IPS-NIHi11 (cell line): ENCODE measurements at places on chromosomes 1 and 21.

DNA sequence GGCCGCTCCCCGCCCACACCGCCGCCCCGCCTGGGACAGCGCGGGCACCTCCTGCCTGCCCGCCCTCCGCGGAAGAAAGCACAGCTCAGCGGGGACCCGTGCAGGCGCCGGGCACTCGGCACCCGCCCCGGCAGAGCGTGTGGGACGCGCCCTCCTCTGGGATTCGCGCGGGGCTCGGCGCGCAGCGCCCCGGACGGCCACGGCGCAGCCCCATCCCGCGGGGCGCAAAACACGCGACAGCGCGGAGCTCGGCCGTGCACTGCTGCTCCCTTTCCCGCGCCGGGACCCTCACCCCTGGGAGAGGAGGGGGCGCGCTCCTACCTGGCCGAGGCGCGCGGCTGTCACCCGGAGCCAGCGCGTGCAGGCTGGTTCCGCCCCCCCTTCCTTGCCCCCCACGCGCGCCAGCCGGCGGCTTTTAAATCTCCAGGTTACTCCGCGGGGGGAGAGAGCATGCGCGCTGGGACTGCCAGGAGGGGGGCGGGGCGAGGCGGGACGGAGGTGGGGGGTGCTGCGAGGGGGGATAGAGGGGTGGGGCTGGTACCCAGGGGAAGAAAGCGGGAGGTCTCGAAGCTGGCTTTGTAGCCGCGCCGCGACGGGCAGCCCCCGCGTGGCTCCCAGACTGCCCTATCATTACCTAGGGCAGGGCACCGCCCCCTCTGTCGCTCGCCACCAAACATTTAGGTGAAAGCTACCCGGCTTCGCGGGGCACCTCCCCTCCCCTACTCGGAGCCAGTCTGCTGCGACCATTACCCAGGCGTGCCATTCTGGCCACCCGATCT lies at the start of gene SLC45A3:
Gene SLC45A3 (minus strand): TSS at position 437 of the 779 bp plus-strand sequence. CDS start 15,853 bp downstream, outside the sequence.
- peak; percentile 83 for DNase-seq

DNA sequence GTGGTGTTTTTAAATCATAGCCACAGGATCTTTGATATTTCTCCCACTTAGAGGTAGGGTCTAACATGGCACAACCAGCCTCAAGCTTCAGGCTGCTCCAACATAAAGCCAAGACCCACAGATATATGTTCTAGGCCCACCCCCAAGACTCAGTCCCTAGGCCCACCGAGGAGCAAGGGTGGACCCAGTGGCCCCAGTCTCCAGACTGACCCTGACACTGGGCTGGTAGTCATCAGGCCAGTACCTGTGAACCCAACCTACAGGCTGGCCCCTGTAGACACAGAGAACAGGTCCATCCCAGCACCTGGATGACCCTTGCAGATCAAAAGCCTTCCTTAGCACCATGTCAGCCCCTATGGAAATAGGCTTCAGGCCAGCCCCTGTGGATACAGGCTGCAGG lies 60.5 kb downstream of the NEGR1 start:
- no peak for DNase-seq

- no peak for DNase-seq
Measured at GRCh38 chr21:44838951-44839350, 21.1 kb upstream of the SUMO3 start.

- DNase-seq: no peak
Measured at GRCh38 chr1:67711158-67711854, 26.3 kb downstream of the GADD45A start.

DNA sequence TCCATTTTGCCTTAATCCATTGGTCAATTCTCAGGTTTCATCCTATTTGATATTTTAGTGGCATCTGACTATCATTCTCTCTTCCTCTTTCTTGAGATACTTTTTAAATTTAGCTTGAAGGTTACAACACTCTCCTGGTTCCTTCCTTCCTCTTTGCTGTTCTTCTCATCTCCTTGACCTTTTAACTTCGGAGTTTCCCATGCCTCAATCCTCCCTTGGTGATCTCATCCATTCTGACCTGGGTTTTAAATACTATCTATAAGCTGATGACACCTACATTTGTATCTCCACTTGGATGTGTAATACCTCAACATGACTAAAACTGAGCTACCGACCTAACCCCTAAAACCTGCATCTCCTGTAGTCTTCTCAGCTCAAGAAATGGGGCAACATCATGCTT lies 4.8 kb upstream of the ZNF687 start:
- DNase-seq: no peak

- no peak for DNase-seq
Measured at GRCh38 chr1:13483946-13484345, 29.9 kb downstream of the LRRC38 start.

GRCh38 chr1:117058810-117059209 lies 1.3 kb upstream of the TTF2 start:
- no peak for DNase-seq

DNA sequence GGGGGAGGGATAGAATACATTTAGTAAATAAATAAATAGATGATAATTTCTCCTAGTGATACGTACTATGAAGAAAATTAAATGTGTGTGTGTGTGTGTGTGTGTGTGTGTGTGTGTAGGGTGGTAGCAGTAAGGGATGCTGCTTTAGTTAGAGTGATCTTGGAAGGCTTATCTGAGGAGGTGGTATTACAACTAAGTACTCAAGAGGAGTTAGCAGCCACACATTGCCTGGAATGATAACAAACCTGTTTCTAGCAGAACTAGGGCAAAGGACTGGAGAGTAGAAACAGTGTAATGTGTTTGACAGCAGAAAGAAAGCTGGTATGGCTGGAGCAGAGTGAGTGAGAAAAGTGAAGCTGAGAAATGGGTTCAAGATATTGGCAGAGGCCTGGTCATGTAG lies 58.3 kb upstream of the FASLG start:
- no peak for DNase-seq

DNA sequence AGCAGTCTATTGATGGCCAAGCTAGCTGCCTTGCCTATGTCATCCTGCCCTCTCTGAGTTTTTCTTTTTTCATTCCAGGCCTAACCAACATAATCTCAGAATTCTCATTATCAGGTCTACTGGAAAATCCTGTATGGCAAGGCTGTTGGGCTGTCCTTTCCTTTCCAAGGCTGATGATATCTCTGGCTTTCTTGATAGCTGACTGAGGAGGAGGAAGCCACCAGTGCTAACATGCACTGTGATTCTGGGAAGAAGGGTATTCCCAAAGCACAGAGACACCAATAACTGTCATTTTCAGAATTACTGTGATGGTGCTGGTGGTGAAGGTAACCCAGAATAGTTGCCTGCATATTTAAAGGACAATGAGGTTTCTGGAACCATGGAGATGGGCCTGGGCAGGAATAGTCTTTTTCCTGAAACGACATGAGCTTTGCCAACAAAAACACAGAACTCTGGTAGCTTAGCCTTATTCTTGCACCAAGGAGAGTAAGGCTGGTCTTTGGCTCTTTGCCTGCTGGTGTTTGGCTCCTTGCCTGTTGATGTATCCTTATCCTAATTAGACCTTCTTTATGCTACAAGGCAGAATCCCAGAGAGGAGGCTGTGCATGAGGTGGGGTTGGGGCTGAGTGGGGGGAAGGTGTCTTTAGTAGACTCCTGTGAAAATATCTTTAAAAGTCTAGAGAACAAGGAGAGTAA lies 157.4 kb downstream of the TNFSF18 start:
- DNase-seq: no peak

- DNase-seq: no peak
Measured at GRCh38 chr21:15616864-15617574, 112.8 kb upstream of the USP25 start.

DNA sequence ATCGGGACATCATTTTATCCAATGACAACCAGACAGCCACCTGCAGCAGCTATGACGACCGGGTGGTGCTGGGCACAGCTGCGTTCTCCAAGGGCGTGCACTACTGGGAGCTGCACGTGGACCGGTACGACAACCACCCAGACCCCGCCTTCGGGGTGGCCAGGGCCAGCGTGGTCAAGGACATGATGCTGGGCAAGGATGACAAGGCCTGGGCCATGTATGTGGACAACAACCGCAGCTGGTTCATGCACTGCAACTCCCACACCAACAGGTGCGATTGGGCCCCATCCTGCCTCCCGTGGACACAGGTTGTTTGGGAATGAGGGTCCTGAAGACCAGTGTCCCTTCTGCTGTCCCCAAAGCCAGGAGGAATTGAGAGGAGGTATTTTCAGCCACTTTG lies 32.0 kb upstream of the GNPAT start:
- no peak for DNase-seq

GRCh38 chr1:200364091-200364759 lies 45.6 kb downstream of the ZNF281 start:
- peak; percentile 34 for DNase-seq

- DNase-seq: no peak
Measured at GRCh38 chr1:210124736-210125135, 107.9 kb upstream of the SERTAD4 start.

DNA sequence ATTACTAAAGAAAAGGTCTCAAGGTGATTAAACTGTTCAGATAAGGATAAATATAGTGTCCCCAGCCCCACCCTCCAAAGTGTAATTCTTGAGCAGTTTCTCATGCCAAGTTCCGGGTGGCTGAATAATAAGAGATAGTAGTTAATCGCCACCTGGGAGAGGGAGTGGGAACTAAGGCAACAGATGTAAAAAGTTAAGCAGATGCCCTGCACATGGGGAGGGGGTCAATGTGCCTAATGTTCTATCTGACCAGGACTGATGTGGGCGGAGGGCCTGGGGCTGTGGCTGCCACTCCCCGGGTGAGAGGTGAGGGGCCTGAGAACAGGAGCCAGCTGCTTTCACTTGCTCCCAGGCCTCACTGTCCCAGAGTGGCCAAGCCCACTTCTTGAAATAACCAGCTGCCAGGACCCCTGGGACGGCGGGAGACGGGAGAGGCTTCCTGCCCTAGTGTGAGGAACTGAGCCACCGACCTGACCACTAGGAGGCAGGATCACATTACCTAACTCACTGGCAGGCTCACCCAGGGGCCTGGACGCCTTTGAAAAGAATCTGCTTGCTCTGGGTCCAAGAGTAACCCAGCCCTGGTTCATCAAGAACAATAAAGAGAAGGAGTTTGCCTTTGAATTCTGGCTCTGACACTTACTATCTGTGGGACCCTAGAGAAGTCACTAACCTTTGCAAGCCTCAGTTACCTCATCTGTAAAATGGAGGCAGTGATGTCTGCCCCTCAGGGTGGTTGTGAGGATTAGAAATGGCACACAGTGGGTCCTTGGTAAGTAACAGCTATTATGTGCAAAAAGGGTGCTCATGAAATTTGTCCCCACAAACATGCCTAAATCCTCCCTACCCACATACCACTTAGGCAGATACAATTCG lies 179.2 kb downstream of the ATG4C start:
- DNase-seq: peak; percentile 91

GRCh38 chr1:53765657-53766056 lies 26.7 kb upstream of the GLIS1 start:
- no peak for DNase-seq

DNA sequence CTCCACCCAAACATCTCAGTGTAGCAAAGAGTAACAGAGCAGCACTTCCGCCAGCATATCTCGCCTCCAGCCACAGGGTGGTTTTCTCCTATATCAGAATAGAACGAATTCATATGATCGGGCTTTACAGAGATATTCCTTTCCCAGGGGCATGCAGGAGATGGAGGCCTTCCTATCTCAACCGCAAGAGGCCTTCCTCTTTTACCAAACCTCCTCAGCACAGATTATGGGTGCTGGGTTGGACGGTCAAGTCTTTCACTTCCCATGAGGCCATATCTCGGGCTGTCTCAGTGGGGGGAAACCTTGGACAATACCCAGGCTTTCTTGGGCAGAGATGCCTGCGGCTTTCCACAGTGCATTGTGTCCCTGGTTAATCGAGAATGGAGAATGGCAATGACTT lies 65.8 kb downstream of the OVGP1 start:
- no peak for DNase-seq

- peak; percentile 0 for DNase-seq
Measured at GRCh38 chr1:245718123-245718522, 563.3 kb downstream of the KIF26B start.

DNA sequence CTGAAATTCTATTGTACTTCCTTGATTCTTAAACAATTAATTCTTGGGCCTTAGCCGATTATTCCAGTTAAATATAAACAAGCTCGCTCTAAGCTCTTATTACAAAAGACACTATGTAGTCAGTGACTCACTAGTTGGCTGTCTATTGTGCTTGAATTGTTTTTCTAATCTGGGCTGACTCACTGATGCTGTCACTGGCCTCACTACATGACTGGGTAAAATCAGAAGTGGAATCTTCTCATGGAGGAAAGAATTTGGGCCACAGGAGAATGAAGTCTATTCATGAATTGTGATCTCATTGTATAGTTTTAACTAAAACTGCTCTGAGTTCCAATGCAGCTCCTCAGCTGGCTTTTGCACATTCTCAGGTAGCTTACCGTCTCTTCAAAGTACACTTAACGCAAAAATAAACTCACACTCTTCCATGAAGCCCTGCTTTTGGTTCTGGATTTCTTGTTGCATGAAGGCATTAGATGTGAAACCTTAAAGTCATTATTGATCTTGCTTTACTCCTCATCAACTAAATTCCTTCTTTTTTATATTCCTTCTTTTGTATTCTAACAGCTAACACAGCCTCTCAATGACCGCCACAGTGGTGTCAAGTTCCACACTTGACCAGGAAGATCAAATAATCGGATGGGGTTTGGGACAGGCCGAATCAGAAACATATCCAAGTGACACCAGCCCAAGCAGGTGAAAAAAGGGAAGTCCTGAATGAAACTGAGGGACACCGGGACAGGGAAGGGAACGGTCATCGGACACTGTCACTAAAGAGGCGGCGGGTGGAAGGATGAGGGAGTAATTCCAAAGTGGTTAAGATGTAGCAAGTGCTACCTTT lies 80.9 kb upstream of the LBR start:
- peak; percentile 54 for DNase-seq

DNA sequence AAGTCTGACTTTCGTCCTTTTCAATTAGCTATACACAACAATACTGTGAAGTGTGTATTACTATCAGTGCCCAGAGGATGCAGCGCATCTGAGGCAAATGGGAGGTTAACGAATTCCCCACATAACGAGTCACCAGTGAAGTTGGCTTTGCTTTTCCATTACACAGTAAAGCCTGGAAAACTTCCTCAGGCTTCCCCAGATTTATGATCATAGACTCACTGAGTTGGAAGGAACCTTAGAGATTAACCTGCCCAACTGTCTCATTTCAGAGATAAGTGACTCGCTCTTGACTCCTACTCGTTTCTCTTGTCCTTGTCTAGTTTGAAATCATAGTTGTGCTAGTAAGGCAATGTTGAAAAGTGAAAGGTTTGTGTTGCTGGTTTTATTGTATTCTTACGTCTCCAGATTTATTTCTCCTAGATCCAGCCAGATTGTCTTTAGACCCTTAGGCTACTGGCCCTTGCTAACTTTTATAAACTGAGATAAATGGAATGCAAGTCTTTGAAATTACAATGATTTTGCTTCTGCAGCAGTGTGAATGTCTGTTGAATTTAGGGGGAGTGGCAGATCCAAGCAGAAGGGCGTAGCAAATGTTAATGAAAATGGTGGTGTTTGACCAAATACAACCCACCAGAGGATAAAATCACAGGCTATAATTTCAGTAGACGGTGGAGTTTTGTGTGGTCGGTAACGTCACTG lies 17.3 kb downstream of the S1PR1 start:
- no peak for DNase-seq

GRCh38 chr1:112399456-112399855 lies 3.4 kb downstream of the CTTNBP2NL start:
- DNase-seq: no peak

- no peak for DNase-seq
Measured at GRCh38 chr21:32499249-32500055, 85.9 kb downstream of the TCP10L start.
